ENCODE measurements at places on chromosomes 7 and 10.
A peak's percentile ranks its signal among the peaks of the same experiment; 100 is the strongest.

DNA sequence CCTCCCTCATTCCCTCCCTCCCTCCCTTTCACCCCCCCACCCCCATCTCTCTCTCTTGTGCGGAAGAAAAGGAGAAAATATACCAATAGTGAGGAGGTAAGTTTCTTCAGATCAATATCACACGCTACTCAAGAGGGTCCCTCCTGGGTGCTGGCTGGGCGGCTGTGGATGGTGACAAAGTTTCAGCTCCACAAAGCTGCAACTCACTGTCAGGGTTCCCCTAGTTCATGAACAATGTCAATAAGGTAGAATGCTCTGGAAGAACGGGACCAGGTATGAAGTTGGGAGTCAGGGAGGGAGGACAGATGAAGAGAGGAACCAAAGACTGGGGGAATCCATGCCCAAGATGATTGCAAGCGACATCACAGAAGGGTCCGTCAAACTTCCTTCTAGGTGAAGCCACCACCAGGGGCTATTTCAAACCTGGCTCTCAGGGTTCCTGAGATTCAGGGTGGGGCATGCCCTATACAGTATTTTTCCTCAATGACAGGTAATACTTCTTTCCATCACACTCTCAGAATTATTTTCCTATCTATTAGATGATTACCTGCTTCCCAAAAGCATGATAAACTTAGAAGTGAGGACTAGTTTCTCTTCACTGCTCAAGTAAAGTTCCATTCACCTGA, 1.4 kb upstream of the PDE1C start:
- DNase-seq, result no peak

- no peak for DNase-seq
Measured at GRCh38 chr7:106883456-106884026, 18.5 kb downstream of the PIK3CG start.

GRCh38 chr7:37476881-37477450, 28.3 kb upstream of the ELMO1 start:
- DNase-seq, result no peak

- DNase-seq, result no peak
Measured at GRCh38 chr10:115049960-115050359, 43.2 kb upstream of the ATRNL1 start.

DNA sequence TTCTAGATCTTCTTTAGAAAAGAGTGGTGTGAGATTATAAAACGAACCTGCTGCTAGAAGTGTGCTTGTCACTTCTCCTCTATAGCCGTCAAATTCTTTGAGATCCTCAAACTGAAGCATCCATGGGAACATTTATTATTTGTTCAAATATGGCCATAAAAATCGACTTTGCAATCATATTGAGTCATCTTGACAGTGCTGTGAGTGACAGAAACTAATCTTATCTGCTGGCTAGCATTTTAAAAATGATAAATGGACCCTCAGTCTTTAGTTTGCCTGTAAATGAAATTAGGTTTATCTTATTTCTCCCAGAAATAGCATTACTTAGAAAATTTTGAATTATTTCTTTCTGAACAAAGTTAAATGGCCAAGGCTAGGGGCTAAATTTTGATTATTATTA, 290.8 kb downstream of the EXOC4 start:
- no peak for DNase-seq

DNA sequence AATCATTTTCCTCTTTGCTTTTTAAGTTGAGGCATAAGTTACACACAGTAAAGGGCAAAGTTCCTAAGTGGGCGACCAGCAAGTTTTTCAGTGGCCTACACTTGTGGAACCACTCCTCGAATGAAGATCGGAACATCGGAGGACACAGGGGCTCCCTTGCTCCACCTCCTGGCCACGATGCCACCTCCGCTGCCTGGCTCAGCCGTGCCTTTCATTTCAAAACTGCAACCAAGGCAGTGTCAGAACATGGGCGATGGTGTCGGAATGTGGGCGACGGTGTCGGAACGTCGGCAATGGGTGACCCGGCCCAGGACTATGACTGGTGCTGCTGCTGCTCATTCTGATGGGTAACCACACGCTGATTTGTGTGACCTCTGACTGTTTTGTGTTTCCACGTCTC, 9.6 kb upstream of the VIPR2 start:
- DNase-seq, result no peak

DNA sequence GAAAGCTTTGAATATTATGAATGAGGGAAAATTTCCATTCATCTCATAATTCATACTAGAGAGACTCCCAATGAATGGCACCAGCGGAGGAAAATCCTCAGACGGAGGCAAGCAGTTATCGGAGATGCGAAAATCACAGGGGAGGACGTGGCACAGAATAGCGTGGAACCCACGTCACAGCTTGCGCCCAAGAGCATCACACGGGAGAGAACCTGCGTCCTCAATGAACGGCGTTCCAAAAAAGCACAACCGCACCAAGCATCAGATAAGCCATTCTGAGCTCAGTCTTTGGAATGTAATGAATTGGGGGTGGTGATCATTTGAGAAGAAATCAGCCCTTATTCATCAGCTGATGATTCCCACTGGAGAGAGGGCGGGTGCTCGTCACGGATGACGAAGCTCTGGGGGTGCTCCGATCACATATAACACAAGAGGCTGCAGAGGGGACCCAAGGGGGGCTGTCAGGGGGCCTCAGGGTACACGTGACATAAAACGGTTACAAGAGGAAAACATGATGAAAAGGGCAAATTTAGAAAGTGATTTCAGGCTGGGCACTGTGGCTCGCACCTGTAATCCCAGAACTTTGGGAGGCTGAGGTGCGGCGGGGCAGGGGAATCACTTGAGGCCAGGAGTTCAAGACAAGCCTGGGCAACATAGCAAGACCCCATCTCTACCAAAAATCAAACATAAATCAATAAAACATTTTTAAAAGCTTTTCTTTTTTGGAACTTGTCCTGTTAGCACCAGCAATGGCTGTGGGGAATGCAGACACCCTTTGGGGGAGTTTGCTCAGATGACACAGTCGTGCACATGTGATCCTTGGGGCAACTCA, 33.8 kb upstream of the FIS1 start:
- DNase-seq, result no peak

GRCh38 chr10:59799421-59799820, 46.2 kb upstream of the MRLN start:
- DNase-seq, result no peak

GRCh38 chr7:75738975-75739795, 444 bp upstream of the HIP1 start:
- DNase-seq, result peak; percentile 98

GRCh38 chr7:14505906-14506305, 396.6 kb downstream of the DGKB start:
- no peak for DNase-seq

- no peak for DNase-seq
Measured at GRCh38 chr10:132202070-132202970, 15.6 kb downstream of the DPYSL4 start.

- peak; percentile 12 for DNase-seq
Measured at GRCh38 chr7:93890464-93891068, at the start of gene TFPI2. Gene TFPI2 (minus strand): TSS chr7:93890753. CDS start chr7:93890678, 75 bp downstream.

DNA sequence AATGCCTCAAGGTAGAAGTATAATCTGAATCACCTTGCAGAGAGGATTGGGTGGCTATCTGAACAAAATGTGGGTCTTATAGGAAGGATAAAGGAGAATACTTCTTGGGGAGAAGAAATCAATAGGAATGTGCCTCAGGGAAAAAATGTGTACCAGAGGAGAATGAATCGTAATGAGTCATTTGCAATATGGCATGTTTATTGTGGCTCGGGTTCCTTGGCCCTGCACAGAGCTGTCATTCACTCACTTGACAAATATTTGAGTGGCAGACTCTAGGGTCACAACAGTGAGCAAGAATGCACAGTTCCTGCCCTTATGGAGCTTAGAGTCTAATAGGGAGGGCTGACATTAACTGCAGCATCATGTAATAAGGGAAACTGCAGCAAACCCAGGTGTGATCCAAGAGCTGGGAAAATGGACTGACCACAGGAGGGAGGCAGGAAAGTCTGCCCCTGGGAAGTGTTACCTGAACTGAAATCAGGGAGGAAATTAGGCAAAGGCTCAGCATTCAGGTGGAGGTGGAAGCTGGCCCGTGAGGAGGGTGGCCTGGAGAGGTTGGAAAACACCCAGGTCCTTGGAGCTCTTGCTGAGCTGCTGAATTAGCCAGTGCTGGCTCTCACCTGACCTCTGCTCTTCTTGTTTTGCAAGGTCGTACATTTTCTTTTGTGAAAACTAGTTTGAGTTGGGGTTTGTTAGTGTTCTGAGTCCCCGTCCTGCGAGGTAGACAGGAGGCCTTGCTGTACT, 203.9 kb downstream of the FRMD4A start:
- DNase-seq, result no peak

DNA sequence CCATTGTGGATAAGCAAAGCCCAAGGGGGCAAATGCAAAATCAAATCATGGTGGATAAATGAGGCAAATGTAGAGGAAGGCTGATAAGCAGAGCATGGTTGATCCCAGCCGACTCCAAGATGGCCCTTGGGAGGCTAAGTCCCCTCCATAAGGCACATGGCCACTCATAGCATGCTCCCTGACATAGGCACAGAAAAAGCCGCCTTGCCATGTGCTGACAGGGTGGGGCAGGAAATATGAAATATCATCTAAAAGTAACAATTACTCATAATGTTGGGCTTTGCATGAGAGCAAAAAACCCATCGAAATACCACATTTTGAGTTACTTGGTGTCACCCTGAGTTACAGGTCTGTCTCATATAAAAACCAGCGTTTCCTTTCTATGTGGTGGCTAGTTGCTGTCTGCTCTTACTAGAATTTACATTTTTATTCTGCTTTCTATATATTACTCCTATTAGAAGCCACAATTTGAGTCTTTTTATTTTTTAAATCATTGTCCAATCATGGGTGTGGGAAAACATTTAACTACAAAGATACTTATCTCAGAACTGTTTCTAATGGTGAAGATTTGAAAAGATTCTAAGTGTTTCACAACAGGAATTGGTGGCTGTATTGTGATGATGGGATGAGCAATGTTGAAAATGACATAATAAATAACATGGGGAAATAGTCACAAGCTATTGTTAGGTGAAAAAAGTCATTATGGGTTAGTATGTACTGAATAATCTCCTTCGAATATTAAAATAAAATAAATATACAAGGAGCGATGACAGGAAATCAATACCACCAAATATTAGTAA, 102.7 kb downstream of the CUBN start:
- peak; percentile 42 for DNase-seq

- no peak for DNase-seq
Measured at GRCh38 chr7:41475801-41476459, 227.0 kb downstream of the INHBA start.

GRCh38 chr7:37201003-37201875, 247.4 kb downstream of the ELMO1 start:
- peak; percentile 33 for DNase-seq

DNA sequence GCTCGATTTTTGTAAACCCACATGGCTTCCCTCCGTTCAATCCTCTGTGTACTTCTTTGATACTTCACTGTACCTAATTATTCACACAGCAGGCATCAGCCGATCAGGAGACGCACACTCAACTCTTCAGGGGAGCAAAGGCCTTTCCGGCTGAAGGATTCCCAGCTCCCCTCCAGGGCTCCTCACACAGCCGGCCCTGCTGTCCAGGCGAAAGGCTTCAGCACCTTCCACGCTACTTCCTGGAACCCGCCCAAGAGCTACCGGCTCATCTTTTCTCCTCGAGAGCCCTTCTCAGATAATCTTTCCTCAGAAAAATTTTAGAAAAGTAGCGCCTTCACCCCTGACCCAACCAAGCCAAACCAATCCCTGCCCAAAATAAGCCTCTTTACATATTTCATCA, 270.4 kb downstream of the ZMYND11 start:
- no peak for DNase-seq

DNA sequence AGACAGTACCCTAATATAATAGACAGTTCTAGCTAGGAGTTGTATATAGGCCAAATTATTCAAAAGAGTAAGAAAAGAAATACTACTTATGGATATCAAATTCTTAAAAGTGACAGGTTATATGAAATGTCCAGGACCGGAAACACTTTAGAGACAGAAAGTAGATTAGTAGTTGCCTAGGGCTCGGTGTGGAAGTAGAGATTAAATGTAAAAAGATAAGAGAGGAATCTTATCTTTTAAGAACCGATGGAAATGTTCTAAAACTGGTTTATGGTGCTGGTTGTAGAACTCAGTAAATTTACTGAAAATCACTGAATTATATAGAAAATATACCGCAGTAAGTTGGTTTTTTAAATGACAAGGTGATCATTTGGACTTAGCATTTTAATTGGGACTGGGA, 147.5 kb upstream of the ASAH2 start:
- no peak for DNase-seq

GRCh38 chr10:33982995-33983394, 648.5 kb upstream of the NRP1 start:
- no peak for DNase-seq

- DNase-seq, result no peak
Measured at GRCh38 chr10:132941640-132942051, 724 bp downstream of the CFAP46 start.

GRCh38 chr10:98254234-98254974, 13.6 kb downstream of the LOXL4 start:
- no peak for DNase-seq

- DNase-seq, result no peak
Measured at GRCh38 chr7:46559194-46559832, 638.2 kb upstream of the IGFBP3 start.

- DNase-seq, result no peak
Measured at GRCh38 chr7:51187941-51188340, 128.7 kb downstream of the COBL start.

- no peak for DNase-seq
Measured at GRCh38 chr10:61837755-61838171, 63.7 kb upstream of the ARID5B start.

DNA sequence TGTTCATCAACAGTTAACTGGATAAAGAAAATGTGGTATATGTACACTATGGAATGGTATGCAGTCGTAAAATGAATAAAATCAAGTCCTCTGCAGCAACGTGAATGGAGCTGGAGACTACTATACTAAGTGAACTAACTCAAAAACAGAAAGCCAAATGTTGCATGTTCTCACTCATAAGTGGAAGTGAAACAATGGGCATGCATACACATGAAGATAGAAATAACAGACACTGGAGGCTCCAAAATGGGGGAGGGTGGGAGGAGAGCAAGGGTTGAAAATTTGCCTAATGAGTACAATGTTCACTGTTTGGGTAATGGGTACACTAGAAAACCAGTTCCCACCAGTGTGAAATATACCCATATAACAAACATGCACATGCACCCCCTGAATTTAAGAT, 179.5 kb downstream of the ZWINT start:
- DNase-seq, result no peak

DNA sequence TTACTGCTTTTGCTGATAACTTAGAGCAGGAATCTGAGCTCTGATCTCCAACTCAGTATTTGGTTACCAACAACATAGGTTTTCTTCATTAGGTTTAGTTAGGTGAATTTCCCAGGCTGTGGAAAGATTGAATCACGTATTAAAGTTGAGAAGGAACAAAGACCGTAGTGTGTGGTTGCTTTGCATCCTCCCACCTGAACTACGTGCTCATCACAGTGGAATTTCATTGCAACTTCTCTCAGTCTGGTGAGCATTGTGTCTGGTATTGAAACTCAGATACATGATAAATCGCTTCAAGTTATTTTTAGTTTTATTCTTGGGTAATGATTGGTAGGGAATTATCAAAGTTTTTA, 139.4 kb upstream of the AKR1E2 start:
- DNase-seq, result no peak

- no peak for DNase-seq
Measured at GRCh38 chr7:43769281-43769680, 10.8 kb downstream of the BLVRA start.
